Stimulated activated CD4-positive, alpha-beta T cell treated with anti-CD3 and anti-CD28 coated beads, Interleukin-15, amount 100 ng/mL, for 24 hours (primary cell): ENCODE measurements at places on chromosomes 16 and 17.

DNA sequence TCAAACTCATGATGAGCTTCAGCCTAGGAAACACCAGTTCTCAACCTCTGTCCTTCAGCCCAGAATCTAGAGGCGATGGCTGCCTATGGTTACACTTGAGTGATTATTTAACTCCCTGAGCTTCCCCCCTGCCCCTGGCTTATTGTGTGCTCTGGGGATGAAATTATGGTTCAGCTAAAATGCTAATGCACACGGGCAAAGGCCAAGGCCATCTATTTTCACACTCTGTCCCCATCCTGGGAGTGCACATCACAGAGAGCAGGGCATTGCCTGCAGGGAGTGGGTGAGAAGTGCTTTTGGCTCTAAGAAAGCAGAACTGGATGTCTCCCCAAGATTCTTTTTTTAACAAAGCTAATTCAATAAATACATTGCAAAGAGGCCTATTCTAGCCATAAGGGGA is 21.6 kb upstream of the CACNG5 start:
- no peak for DNase-seq

DNA sequence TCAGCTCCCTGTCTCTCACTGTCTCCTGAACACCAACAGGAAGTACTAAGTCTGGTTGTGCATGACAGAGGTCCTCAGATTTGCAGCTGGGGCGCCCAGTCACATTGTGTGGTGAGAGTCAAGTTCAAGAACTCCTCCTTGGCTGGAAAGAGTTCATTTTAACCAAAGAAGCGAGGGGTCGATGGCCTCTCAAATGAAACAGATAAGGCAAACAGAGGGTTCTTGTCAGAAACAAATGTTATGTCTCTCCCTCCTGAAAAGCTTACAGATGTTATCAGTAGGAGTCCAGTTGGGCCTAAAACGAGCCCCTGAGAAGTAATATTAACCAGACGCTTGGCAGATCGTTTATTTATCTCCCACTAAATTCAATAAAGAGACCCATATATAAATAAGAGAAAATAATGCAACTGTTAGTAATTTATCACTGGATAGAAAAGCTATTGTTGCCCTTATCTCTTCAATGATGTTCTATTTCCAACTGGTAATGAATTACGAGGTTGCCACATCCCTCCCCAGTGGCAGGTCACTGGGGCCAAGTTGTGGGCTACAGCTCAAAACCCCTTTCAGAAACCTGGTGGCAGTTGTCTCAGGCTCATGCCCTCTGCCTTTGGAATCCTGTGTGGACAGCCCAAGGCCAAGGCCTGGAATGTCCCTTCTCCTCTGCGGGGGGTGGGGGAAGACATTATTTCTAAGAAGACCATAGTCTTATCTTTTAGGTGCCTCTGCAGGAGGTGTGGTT is 307.5 kb upstream of the DYNLRB2 start:
- no peak for DNase-seq

DNA sequence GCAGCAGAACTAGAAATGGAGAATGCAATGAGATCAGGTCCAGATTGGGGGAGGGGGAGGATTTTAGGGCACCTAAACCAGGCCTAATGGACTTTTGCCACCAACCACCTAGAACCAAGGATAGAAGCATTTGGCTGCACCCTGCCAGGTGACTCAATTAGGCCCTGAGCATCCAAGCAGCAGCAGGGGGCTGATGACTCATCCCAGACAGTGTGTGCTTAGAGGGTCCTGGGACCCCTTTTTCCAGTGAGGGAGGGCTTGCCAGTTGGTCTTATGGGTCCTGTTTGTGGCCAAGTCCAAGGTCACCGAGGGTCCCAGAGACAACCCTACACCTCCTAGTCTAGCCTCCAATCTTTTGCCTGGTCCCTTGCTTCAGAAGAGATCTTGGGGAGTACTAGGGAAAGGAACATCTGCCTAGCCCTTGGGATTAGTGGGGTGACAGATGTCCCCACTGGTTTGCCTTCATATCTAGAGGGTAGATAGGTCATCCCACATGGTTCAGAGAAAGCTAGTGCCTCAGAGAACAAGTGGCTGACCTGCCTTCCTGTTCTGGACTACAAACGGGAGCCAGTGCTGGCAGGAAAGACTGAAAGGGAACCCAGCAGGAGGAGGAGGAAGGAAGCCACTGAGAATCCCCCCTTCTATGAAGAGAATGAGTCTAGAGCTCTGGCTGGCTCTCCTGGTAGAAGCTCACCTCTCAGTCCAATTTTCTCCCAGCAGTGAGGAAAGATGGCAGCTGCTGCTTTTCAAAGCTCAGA is 1.6 kb upstream of the TBKBP1 start:
- DNase-seq: no peak

DNA sequence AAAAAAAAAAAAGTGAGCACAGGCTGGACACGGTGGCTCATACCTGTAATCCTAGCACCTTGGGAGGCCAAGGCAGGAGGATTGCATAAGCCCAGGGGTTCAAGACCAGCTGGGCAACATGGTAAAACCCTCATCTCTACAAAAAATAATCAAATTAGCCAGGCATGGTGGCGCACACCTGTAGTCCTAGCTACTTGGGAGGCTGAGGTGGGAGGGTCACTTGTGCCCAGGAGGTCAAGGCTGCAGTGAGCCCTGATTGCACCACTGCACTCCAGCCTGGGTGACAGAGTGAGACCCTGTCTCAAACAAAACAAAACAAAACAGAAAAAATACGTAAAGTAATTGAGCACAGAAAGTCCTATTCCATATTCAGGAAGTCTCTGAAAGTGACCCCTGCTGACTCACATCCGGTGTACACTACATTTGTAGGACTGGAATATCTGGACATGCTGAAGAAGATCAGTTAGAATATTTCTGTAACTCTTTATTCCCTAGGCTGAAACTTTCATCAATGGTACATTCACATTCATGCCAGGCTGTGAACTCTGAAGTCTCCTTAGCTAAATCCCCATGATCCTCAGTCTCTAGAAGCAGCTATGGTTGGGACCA is 66.0 kb upstream of the HAS3 start:
- DNase-seq: no peak

DNA sequence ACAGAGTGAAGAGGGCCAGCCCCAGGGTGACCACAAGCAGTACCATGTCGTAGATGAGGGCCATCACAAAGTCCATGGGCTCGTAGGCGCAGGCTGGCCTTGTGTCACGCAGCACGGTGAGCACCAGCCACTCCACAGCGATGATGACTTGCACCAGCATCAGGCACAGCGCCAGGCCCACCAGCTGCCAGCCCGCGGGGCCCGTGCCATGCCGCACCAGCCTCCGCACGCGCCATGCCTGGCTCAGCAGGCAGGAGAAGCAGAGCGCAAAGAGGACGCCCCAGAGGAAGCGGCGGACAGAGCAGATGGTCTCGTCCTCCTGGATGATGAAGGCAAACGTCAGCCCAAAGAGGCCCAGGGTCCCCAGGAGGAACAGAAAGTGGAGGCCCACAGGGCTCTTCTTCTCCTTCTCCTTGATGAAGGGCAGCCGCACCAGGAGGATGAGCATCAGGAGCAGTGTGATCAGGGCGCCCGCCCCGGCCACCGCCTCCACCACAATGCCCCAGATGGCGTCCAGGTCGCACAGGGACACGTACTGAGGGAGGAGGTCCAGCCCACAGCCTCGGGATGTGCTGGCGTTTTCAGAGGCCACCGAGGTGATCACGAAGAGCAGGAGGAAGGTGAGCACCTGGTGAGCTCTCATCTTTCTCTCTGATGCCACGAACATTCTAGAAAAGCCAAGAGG is 12.3 kb downstream of the GPRC5B start:
- DNase-seq: no peak

DNA sequence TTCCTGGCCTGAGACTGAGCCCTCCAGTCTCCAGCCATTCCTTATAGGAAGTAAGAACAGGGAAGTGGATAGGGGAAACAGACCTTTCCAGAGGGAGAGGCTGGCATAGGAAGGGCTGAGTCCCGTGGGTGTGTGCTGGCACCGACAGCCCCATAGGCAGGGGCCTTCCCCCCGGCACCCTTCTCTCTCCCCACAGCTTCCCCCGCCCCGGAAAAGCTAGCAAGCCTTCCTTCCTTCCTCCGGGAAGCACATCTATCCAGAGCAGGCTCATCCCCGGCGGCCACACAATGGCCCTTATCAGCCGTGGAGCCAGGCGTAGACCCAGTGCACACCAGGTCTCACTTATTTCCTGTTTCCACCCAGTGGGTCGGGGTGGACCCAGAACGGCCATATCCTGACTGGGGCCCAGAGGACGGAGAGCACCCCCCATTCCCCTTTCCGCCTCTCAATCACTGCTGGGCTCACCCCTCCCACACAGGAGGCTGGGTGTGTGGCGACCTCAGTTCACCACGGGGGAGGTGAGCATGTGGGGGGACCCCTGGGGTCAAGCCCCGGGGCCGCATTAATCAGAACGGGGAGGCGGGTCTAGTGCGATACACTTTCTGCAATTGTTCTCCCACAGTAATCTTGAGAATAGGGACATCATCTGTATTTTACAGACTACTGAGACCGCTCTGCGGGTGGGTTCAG is 950 bp upstream of the MYO1C start:
- no peak for DNase-seq

DNA sequence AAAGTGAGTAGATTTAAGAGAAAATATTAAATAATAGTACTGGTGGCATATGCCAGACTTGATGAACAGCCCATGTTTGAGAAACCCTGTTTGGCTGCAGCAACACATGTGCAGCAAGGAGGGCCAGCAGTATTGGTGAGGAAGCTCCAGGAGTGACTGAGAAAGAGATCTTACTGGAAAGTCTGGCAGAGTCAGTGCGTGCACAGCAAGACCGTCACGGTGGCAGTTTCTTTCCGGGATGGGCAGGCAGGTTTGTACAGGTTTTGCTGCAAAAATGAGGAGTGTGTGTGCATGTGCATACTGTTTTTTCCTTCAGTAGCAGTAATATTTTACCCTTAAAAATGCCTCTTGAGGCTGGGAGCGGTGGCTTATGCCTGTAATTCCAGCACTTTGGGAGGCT is 41.4 kb downstream of the KSR1 start:
- no peak for DNase-seq

DNA sequence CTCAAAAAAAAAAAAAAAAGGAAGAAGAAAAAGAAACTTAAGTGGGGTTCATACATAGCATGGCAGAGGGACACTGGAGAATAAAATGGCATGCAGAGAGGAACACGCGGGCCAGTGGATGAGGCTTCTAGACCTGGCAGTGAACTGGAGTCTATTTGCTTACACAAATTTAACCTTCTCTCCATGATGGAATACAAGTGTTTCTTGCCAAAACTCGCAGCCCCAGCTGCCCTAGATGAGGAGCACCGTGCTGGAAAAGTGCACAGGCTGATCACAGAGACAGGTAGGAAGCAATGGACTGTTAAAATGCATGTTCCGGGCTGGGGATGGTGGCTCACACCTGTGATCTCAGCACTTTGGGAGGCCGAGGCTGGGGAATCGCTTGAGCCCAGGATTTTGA is 9.3 kb downstream of the SSTR2 start:
- no peak for DNase-seq

- no peak for DNase-seq
These were observed 13.7 kb downstream of the UNC45B start for GRCh38 chr17:35161281-35161761.

DNA sequence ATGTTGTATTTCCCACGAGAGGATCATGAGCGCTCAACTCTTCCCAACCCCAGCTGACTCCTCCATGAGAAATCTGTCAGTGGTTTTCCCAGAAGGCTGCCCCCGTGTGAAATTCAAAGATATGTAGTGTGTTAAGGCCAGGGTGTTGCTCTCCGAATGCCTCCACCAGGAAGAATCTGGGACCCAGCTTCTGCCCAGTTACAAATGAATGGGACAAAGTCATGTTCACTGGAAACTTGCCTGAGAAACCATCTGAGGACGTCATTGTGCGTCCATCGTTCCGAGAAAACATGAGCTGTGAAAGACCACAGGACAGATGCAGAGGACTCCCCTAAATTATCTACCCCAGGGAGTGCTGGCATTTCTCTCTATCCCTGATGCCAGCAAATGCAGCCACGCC is 86.0 kb downstream of the AIPL1 start:
- no peak for DNase-seq

DNA sequence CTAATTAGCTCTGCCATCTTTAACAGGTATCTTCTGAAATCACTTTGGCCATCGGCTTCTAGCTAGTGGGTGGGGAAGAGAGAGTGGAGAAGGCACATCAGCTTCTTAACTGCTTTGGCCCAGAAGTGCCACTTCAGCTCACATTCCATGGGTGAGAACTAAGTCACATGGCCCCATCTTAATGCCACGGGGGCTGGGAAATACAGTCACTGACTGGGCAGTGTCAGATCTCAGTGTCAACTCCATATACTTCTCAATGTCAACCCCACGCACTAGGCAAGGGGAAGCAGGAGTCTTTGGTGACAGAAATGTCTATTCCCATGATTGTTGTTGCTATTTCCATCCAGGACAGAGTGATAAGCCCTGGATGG is 29.4 kb downstream of the CCR7 start:
- DNase-seq: no peak

- no peak for DNase-seq
These were observed 69.3 kb downstream of the STXBP4 start for GRCh38 chr17:55037828-55038227.

GRCh38 chr16:1981398-1981836 is at the start of gene NOXO1:
NOXO1 (minus strand) TSS chr16:1981469; CDS start chr16:1981179, 290 bp downstream.
- DNase-seq: no peak

DNA sequence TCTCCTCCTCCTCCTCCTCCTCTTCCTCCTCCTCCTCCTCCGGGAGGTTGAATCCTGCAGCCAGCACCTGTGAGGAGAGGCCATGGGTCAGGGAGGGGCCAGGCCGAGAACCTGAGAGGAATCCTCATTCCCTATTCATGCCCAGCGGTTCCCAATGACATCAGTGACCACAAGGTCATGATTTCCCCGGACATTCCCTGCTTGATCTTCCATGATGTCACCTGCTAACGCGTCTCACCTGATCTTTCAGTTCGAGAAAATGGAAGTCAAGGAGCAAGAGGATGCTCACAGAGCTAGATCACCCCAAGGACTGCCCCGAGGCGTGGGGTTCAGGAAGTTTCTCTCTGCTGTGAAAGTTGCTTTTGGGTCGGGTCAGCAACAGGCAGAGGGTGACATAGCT is 5.4 kb downstream of the APOBR start:
- DNase-seq: no peak

- DNase-seq: no peak
These were observed at the start of gene CDH11 for GRCh38 chr16:65121870-65122723. CDH11 (minus strand) TSS chr16:65122063; CDS start chr16:65004869, 117,194 bp downstream.

GRCh38 chr16:11679250-11679649 is 11.0 kb downstream of the SNN start:
- no peak for DNase-seq

GRCh38 chr17:50175035-50175807 is 9.4 kb downstream of the SGCA start:
- DNase-seq: no peak

GRCh38 chr17:614653-615546 is 99.7 kb downstream of the VPS53 start:
- DNase-seq: no peak

DNA sequence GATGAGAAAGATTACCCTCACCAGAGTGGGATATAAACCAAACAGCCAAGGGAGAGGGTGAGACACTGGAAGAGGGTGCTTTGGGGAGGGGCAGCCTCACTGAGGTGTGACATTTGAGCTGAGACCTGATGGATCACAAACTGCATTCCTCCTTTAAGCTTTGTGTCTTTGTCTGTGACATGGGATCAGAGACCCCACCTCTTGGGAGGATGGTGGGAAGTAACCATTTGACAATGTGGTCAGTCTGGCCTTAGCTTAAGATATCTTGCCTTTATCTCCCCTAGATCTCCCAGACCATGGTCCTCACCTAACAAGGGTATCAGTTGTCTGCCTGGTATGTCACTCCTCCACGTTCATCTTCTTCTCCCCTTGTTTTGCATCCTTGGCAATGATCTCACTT is 163.4 kb downstream of the SHISA9 start:
- no peak for DNase-seq

GRCh38 chr16:12613131-12613991 is 190.3 kb downstream of the CPPED1 start:
- DNase-seq: peak; percentile 77
